T-helper 2 cell (primary cell): ENCODE measurements at places on chromosomes 7 and 10.

- no peak for DNase-seq
These were observed 23.1 kb upstream of the CTTNBP2 start for GRCh38 chr7:117896339-117896738.

DNA sequence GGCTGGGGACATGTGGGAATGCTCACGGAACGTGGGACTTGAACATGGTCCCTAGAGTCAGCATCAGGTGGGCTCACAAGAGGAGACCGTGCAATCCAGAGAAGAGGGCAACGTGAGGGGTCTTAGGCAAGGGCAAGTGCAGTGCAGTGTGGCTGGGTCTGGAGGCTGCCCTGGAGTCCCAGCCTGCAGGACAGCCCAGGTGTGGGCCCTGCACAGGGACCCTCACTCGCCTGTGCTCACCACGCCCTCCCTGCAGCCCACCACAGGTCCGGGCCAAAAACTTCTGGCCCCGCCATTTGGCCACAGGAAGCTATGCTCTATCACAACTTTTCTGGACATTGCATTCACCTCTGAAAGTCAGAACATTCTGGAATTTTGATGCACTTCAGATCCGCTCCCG is 133.5 kb downstream of the PAXIP1 start:
- DNase-seq = no peak

GRCh38 chr10:76397181-76398042 is 966.0 kb downstream of the LRMDA start:
- no peak for DNase-seq

DNA sequence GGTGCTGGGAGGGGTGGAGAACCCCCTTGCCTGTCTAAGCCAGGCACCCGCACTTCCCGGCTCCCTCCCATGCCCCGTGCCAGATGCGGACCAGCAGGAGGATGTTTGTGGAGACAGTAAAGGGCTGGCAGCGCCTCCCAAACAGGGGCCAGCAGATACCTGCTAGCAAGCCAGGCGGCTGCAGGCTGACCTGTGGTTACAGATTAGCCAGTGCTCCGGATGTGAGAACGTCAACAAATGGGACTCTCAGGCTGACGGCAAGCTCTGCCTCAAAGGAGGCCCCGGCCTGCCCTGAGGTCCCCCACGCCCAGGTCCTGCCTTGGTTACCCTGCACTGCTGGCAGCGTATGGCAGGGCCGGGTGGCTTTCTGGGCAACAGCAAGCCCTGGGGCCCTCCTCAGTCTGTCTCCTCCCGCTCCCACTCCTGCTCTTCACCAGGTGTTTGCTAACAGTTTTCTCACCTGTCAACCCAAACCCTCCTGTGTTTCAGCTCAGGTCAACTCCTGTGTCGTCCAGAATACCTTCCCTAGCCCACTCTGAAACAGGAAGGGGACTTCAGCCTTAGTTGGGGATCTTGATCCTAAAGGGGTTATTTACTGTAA is 85.4 kb downstream of the NEURL1 start:
- DNase-seq = no peak

DNA sequence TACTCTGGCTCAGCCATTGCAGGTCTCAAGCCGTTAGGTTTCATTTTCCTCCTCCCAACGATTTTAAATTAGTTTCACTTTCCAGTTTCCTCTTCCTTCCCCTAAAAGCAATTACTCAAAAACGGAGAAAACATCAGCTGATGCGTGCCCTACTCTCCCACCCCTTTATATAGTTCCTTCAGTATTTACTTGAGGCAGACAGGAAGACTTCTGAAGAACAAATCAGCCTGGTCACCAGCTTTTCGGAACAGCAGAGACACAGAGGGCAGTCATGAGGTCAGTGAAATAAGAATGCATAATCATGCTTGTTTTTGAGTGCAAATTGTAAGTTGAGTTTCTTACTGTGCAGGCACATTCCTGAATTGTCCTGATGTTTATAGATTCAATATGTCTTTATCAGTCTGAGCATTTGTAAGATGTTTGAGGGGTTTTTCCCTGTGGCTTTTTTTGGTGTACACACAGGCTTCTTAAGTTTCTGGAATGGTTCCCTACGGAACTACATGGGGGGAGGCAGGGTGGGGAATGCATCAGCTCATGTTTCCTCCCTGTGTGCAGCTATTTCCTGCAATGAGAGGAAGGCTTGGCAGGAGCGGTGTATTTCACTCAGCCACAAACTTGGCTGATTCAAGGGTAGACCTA is at the start of gene IFIT3:
TSS of gene IFIT3 (plus strand) at position 195 of the 639 bp plus-strand sequence. CDS start at position 272, 77 bp downstream.
- DNase-seq = no peak

GRCh38 chr10:6050801-6051445 is 11.2 kb downstream of the IL2RA start:
- peak; percentile 75 for DNase-seq

DNA sequence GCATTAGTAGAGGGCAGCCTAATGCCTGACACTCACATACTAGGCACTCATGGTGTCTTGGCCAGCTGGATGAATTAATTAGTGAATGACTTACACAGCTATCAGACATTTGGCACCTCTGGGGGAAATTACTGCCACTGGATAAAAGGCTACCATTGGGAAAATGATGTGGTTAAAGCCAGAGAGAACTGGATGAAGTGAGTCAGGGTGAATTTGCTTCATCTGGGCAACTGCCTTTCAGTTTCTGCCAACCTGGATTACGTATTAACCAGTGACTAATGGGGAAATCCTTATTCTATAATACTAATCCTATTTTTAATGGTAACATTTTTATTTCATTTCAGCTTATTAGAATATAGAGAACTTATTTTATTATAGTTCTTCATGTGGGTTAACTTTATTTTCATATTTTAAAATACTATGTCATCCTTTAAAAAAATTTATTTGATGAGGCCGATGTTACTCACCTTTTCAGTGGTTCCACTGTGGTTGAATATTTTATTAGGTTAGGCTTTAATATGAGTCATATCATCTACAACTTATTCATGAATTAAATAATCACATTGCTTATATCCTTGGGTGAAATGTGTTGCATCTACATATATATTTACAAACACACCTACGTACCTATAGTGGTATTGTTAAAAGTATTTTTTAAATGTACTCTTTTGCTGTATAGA is 85.6 kb upstream of the CAPZA2 start:
- no peak for DNase-seq

GRCh38 chr7:83546586-83546985 is 102.4 kb downstream of the SEMA3E start:
- no peak for DNase-seq

GRCh38 chr7:108027239-108027638 is 24.3 kb upstream of the LAMB1 start:
- DNase-seq = no peak

- no peak for DNase-seq
These were observed 42.3 kb downstream of the ANTXRL start for GRCh38 chr10:46328853-46329689.

DNA sequence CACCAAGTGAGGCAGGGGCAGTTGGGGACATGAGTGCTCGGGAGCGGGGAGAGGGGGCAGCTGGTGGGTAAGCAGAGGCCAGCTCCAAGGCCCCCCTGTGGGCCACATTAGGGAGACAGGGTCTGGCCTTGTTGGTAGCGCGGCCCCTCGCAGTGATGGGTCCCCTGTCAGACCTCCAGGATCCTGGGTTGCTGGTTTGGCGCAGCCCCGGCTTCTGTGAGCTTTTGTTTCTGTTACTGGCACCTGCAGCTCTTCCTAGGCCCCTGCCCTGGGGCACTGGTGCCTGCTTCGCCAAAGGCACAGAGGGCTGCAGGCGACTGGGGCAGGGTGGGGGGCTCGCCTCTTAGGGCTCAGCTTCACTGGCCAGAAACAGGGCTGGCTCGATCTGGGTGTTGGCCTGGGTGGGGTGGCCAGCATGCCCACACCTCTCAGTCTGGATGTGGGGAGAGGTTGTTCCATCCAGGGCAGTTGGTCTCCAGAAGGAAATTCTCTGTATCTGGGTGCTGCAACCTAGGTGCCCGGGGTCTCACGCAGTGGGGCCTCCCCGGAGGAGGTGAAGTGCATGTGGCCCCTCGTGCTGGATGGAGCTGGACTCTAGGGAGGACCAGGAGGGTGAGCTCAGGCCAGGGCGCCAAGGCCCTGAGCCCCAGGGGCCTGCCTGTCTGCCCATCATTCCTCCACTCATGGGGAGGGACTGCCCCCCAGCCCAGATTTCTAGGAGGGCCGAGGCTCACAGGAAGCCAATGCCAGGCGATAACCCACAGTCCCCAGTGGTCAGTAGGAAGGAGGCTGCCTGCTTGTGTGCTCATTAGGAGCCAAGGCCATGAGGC is 138.6 kb downstream of the LHPP start:
- no peak for DNase-seq

DNA sequence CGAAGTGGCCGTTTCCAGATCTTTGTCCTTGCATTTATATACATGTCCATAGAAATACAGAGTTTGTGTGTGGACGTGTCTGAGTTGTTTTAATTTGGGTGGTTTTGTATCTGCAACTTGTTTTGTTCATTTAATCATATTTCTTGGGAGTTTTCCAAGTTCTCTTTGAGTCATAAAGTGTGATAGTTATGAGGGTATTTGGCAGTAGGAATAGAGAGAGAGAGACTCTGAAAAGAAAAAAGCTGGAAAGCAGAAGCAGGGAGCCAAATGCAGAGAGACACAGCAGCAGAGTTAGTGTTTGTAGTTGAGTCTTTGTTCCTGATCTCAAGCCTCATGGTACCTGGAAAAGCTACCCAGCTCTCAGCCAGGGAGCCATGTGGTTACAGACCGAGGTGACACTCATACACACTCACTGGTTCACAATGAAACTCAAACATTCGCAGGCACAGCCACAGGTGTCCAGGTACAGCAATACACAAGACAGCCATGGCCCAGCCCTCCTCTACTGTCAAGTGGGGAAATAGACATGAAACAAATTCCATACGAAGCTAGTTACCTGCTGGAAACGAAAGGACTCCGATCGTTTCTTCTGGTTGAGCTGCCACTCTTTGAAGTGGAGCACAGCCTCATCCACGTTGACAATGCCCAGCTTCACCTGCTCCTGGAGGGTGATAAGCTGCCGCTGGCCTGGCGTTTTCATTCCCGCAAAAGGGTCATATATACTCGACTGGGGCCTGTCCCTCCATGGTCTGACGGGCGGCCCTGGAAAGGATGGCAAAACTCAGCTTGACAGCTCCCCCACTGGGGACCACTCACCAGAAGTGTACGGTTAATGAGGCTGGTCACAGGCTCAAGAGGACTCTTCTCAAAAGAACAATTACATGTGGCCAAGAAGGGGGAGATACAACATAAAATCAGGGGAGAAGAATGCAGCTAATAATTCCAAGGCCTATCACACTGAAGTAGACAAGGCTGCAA is 33.3 kb upstream of the TM9SF3 start:
- no peak for DNase-seq

DNA sequence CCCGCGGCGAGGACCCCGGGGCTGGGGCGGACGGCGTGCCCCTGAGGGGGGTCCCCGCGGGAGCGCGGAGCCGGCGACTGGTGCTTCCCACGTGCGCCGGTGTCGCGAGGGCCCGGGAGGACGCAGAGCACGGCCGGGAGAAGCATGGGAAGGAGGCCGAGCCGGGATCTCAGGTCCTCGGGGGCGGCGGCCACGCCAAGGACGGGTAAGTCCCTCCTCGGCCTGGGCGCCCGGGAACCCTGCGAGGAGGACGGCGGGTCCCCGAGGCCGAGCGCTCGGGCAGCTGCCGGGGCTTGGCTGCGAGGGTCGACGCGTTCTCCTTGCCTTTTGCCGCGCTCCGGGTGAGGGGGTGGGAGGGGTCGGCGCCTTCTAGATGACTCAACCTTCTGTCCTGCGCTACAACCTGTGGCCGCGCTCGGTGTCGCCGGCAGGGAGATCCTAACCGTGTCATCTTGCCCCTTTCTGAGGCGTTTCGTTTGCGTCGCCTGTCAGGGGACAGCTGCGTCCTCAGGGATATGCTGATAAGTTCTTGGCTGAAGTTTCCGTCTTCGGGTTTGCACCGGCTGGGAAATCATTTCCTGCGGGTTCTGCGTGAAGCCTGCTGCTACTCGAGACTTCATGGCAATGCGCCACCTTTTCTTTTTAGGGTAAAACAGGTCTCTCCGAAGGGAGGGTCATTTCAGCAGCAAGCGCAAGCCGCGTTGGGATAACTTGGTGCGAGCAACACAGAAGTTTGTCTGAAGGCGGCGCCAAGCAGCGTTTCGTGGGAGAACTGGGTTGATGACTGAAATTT is 529 bp downstream of the TASOR2 start:
- peak; percentile 84 for DNase-seq

GRCh38 chr10:21100190-21100589 is 203.1 kb upstream of the NEBL start:
- DNase-seq = no peak

DNA sequence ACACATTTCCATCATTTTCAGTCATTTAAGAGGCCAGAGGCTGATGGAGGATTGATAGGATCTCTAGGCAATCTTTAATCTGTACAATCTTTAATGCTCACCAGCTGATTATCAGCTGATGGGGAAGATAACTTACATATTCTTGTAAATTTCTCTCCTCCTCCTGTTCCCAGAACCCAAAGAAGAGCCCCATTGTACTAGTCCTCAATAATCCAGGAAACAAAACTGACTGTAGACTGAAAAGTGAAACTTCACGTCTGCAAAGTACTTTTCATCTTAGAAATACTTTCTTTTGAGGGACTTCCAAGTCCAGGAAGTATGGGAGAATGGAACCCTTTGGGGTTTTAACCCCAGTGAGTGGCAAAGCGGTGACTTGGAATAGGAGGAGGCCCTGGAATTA is 283.3 kb downstream of the FRMD4A start:
- no peak for DNase-seq

- DNase-seq = no peak
These were observed 51.7 kb upstream of the SORCS3 start for GRCh38 chr10:104589431-104589830.

DNA sequence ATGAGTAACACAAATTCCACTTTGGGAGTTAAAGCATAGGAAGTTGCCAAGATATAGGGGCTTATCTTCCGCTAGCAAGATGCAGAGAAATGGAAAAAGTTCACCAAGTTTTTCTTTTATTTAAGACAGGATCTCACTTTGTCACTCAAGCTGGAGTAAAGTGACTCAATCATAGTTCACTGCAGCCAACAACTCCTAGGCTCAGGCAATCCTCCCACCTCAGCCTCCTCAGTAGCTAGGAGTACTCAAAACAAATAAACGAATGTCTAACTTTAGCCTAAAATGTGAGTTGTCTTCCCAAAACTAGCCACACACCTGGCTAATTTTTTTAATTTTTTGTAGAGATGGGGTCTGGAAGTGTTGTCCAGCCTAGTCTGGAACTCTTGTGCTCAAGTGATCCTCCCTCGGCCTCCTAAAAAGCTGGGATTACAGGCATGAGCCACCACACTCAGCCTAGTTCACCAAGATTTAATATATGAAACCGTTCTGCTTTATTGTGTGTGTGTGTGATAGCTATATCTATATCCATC is 9.9 kb downstream of the VIM start:
- DNase-seq = no peak

DNA sequence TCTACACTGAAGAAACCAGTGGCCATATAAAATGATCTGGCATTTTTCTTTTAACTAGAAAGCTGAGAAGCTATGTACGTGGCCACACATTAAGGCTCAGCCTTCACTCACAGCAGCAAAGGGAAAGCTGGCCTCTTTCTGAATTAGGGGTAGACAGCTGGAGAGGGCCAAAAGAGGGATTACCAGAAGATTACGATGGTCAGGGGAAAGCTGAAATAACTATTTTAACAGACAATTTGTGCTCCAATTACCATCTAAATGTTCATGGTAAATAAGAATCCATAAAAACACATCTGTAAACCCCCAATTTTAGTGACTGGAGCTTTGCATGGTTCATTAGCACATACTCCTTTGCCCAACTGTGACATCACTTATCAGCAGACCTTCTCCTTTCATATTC is 314.3 kb downstream of the HPSE2 start:
- DNase-seq = no peak
